ENCODE measurements at places on chromosomes 12 and 14.

GRCh38 chr12:6494968-6495367 lies 1.1 kb downstream of the NCAPD2 start:
- no peak for DNase-seq

DNA sequence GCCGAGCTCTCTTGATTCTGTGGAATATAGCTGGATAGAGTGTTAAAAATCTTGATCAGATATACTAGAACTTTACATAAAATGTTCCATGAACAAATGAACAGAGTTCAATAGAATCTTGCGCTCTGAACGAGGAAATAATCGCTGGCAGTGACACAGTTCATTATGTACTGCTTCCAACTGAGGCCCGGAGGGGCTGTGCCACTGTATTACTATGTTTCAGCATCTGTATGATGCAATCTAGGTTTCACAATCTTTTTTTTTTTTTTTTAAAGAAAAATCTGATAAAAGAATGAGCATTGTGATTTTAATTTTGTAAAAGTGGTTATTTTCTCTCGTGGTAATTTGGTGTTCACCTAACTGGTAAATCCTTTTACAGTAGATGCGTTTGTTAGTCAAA lies 77.2 kb downstream of the FERMT2 start:
- no peak for DNase-seq

- no peak for DNase-seq
Measured at GRCh38 chr12:77992760-77993159, 162.1 kb downstream of the NAV3 start.

- DNase-seq, result no peak
Measured at GRCh38 chr12:70353780-70354660, 12.1 kb upstream of the KCNMB4 start.

DNA sequence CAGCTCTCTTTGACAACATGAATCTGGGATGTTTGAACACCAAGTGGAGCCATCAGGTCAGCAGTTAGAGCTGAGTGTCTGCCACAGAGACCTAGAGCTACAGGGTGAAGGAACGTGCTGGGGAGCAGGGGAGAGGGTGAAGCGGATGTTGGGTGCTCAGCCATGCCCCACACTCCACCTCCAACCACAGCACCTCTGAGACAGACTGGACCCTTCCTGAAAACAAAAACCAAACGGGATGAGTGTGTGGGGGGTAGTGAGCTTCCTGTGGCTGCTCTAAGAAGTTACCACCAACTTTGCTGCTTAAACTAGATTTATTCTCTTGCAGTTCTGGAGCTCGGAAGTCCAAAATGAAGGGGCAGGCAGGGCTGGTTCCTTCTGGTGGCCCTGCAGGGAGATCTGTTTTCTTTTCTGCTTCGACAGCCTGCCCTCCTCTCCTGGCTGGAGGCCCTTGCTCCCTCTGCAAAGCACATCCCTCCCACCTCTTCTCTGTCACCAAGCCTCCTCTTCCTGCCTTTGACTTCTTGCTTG lies 5.6 kb upstream of the GOLGA3 start:
- DNase-seq, result no peak

DNA sequence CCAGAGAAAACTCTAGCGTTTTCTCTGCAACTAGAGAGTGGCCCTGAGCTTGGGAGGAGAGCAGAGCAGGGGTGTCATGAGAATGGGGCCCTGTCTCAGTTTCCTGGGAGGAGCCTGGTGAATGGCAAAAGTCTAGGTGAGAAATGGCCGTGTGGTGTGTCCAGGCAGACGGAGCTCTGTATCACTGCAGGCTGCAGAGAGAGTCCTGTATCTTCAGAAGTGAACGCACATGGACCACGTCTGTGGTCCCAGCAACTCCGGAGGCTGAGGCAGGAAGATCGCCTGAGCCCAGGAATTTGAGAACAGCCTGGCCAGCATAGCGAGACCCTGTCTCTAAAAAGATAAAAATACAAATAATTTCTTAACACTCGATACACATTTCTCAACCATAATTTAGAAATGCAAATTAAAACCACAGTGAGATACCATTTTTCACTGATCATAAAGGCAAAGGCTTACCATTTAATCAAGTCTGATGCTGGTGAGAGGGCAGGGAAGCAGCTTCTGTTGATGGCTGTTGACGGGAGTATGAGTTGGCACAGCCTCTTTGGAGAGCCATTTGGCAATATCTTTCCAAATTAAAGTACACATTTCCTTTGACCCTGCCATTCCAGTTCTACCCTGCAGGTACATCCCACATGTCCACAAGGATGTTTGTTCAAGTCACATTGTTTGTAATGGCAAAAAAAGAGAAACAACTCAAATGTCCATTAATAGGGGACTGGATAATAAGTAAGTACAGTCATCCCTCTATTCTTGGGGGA lies 51.0 kb downstream of the NFKBIA start:
- no peak for DNase-seq

GRCh38 chr12:115364921-115365320 lies 680.9 kb upstream of the TBX3 start:
- no peak for DNase-seq
